ENCODE measurements at places on chromosomes 3 and 15.

DNA sequence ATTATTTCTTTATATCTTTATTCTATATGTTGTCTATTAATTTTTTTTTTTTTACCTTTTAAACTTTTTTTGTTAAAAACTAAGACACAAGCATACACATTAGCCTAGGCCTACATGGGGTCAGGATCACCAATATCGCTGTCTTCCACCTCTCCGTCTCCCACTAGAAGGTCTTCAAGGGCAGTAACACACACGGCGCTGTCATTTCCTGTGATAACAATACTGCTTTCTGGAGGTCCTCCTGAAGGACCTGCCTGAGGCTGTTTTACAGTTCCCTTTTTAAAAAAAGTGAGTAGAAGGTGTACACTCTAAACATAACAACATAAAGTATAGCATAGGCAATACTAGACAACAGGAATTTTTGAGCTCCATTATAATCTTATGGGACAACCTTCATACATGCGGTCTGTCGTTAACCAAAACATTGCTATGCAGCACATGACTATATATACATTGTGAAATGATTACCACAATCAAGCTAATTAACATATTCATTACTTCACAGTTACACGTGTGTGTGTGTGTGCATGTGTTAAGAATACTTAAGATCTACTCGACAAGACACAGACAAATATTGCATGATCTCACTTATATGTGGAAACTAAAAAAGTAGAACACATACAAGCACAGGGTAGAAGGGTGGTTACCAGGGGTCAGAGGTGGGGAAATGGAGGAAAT lies 20.8 kb downstream of the RAB6B start:
- DNase-seq = no peak

- no peak for DNase-seq
These were observed 141.2 kb downstream of the GMNC start for GRCh38 chr3:190721330-190721729.

GRCh38 chr15:39433376-39433775 lies 147.5 kb upstream of the THBS1 start:
- DNase-seq = no peak

DNA sequence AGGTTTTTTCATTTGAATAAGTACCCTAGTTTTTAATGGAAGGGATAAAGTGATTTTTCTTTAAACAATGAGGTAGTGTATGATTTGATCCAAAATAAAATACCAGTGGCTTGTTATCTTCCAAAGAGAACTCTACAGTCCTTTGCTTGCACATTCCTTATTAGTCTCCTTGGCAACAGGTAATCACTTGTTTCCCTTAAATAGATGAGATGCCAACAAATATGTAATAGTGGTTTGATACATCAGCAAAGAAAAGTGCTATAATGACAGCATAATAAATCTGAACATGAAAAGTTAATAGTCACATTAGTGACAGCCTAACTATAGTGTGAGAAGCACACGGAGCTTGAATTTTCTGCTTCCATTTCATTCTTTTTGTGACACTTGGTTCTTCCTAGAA lies 360.2 kb downstream of the ZNF385D start:
- peak; percentile 64 for DNase-seq

DNA sequence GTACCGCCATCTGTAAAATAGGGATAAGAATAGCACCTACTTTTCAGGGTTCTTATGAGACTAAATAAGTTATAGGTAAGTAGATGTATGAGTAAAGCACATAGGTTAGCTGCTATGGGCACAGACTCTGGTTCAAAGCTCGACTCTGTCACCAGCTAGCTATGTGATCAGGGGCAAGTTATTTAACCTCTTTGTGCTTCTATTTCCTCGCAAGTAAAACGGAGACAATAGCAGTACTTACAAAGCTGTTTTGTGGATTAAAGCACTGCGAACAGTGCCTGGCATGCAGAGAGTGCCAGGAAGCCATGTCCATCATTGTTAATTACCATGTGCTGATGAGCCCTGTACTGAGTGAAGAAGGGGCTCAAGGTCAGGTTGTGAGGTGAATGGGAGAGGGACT lies 1.9 kb downstream of the LAMP3 start:
- no peak for DNase-seq

DNA sequence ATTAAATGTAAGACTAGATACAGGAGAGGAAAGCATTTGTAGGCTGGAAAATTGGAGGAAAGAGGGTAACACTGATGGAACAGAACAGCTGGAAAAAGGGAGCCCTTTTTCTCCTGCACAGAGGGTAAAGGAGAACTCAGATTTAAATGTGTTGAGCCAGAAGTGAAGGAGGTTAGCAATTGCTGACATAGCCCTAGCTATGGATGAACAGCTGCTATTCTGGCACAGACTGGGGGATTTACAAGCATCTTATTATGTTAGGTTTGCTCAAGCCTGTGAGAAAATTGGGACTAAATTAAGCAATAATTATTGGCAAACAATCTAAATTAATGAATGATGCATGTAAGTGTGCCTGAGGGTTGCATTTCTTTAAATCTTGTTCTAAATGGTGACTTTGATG lies 40.6 kb upstream of the PRR20G start:
- DNase-seq = no peak
